ENCODE measurements at places on chromosomes 4 and X. TPM values are rescaled to one million over a fixed set of nuclear protein-coding genes. Genes with fewer than 3 reads are reported as not detected.

MAGEB17 gene
- under 0.01 TPM for total RNA-seq

SATL1 gene
- total RNA-seq = not detected

DNA sequence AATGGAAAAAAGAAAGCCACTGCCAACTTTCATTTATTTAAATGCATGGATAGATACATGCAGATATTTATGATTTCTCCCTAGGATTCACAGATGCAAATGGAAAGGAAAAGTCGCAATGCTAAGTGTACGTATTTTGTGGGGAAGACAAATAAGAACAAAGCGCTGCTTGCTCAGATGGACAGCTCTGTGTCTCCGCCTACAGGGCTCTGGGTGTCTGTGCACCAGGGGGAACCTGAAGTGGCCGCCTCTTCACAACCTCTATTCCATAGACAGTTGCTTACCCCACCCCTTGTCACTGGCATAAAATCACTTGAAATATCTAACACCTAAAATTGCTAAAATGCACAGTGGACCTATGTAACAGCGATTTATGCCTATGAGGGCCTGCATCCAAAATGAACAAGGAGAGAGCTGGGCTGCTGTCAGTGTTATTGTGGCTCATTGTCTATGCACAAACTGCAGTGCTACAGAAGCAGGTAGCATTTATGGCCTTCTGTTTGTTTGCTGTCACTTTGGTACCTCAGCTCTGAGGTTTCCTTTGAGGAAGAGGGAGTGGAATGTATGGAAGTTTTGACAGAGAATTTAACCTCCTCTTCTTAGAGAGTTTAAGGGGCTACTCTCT, 58.6 kb upstream of the PAGE1 start:
- DNase-seq = peak; percentile 28

- no peak for DNase-seq
Observed at GRCh38 chr4:182968917-182969650, 51.9 kb upstream of the DCTD start.

- DNase-seq = peak; percentile 83
Observed at GRCh38 chrX:71543316-71543715, 10.4 kb downstream of the OGT start.

- peak; percentile 11 for DNase-seq
Observed at GRCh38 chrX:74080165-74080564, 223.8 kb upstream of the ZCCHC13 start.

DNA sequence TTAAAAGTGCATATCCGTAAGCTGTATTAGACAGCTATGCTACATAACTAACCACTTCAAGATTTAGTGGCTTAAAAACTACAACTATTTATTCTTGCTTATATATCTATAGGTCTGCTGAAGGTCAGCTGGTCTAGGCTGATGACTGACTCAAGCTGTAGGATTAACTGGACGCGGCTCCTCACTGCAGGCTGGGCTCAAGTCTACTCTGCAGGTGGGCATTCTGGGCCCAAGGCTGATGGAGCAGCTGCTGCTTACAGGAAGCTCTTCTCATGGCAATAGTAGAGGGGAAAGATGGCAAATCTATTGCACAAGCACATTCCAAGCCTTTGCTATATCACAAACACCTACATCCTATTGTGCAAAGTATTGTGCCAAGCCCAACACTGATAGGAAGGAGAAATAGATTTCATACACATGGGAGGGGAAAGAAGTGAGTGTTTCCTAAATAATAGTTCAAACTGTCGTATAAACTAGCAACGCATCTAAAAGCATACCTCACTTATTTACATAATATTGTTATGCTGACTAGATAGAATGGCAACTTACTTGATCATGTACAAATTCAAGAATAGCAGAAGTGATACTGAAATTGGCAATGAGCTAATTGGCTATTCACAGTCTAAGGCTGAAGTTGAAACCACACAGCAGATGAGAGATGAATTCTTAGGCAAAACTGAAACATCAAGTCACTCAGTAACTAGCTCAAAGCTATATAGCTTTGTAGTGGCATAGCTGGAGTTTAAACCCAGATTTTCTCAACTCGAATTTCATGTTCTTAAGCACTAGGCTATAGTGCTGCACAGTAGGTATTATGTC, 263.8 kb downstream of the NKX6-1 start:
- no peak for DNase-seq
